ENCODE measurements at places on chromosomes 4 and X. TPM values are rescaled to one million over a fixed set of nuclear protein-coding genes. Genes with fewer than 3 reads are reported as not detected.

ADAMTS3 gene
- 4.2 TPM for total RNA-seq

WDFY3 gene
- 89.5 TPM for total RNA-seq

MAP7D2 gene
- 1.3 TPM for total RNA-seq

DNA sequence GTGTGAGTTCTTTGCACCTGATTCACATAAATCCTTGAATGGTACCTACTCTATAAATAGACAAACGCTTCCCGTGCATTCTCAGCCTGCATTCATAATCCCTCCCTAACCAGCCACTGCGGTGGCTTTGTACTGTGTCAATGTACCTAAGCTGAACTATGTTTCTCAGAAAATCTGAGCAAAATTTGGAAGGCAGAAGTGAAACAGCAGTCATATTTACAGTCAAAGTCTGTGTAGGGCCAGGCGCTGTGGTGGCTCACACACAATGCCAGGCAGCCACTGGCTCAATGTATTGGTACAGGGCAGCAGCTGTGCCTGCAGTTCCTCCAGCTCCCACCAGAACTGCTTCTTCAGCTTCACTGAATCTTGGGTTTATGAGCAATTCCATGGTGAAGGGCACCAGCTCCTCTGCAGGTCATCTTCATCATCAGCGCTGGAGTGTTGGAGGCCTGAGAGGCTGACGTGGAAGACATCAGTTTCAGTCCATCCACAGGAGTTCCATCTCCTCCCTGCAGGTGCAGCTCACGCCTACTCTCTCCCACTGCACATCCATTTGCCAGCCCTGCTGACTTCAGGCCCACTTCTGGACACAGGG lies 32.3 kb upstream of the IRF2 start:
- no peak for DNase-seq

- no peak for DNase-seq
These were observed 43.5 kb downstream of the GATB start for GRCh38 chr4:151717314-151717713.

- DNase-seq = no peak
These were observed 35.4 kb upstream of the PDLIM5 start for GRCh38 chr4:94416335-94416734.

DNA sequence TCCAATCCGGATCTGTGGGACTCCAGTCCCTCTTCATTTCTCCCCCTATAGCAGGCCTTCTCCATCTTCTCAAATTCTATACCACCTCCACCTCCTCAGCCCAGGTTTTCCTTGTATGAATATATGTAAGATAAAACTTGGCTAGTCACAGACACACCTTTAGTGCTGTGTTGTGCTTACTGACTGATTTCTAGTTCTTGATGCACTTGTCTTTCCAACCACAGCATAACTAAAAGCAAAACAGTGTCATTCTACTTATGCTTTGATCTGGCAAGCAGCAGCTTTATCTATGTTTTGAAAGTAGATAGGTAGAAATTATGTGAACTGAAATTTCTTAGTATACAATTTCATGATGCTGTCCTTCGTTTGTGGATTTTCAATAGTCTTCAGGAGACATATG lies 47.5 kb downstream of the CCNI start:
- DNase-seq = no peak

- DNase-seq = no peak
These were observed 14.6 kb downstream of the RAB9B start for GRCh38 chrX:103817502-103817901.

- no peak for DNase-seq
These were observed 100.5 kb downstream of the NFKB1 start for GRCh38 chr4:102601586-102602227.
